Activated naive CD4-positive, alpha-beta T cell treated with anti-CD3 and anti-CD28 coated beads, Interleukin-2, amount 50 U/mL, for 16 hours (primary cell): ENCODE measurements at places on chromosomes 1 and 21.

GRCh38 chr1:228018125-228018398, 11.3 kb downstream of the WNT3A start:
- no peak for DNase-seq

GRCh38 chr1:244021427-244021826, 29.7 kb upstream of the ZBTB18 start:
- DNase-seq = no peak

DNA sequence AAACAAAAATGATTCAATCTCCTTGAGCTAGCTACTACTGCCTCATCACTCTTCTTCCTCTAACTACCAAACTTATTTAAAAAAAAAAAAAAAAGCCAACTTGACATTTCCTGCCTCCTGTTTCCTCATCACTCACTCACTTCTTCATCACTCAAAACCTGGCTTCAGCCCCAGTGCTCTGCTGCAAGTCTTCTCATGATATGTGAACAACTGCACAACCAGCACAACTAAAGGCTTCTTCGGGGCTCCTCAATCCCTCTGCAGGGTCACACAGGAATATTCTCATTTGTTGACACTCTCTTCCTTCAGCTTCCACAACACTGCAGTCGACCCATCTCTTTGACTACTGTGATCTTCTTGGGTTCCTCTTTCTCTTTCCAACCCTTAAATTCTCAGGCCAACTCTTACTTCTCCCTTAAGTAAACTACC, 7.6 kb downstream of the MTF1 start:
- no peak for DNase-seq

DNA sequence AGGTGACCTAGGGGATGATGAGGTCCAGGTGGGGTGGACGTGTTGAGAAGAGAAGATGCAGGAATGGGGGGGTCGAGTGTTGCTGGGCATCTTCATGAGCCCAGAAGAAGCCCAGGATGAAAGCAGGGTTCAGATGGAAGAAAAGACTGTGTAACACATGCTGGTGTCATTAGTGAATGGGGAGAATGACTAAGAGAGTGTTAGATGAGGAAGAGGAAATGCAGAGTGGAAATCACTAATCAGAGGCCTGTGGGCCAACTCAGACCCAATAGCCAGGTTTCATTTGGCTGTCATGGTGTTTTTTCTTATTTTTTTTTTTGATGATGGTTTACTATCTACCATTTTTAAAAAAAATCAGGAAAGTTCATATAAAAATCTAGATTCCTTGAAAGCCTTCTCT, 180.8 kb upstream of the CAMK1G start:
- DNase-seq = no peak

DNA sequence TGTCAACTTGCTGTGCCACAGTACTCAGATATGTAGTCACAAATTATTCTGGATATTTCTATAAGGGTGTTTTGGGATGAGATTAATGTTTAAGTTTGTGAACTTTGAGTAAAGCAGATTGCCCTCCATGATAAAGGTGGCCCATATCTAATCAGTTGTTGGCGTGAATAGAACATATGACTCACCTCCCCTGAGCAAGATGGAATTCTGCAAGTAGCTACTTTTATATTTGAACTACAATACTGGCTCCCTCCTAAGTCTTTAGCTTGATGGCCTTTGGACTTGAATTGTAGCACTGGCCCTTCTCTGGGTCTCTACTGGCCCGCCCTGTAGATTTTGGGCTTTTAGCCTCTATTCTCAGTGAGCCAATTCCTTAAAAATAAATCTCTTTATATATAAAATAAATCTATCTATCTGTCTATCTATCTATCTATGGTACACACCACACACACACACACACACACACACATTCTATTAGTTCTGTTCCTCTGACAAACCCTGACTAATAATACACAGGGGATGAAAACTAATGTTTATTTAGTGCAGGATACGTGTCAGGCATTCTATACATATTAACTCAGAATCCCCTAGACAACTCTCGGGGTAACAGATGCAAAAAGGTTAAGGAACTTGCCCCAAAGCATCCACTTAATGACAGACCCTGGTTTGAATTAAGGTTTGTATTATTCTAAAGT, 37.9 kb upstream of the PDC start:
- DNase-seq = no peak

DNA sequence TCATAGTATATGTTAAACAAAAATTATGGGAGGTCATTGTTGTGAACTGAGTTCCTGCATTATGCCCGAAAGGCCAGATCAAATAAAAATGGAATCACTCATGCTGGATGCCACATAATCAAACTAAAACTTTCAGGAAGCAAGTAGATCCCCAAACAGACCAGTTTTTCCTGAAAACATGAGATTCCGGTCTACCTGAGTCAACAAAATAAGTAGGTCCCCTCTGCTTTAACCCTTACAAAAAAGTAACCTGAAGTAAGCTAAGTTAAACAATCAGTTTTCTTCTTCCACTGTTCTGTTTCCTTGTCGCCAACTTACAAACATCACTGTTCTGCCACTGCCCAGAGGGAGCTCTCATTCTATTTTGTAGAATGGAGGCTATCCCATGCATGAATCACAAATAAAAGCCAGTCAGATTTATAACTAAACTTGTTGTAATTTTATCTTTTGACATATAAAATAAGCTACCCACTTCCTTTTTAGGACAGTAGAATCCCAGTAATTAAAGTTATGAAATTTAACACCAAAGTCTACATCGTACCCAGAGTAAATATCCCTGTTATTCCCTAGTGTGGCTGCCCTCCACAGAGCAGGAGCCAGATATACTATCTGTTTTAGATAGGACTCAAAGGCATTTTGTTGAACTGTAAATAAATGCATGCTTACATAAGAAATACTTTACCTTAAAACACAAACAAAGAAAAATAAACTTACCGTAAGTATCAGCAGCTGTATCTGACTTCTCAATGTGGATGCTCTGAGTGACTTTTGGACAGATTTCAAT, 149.4 kb downstream of the TIAM1 start:
- DNase-seq = no peak

GRCh38 chr1:37175666-37176215, 141.4 kb upstream of the GRIK3 start:
- no peak for DNase-seq

DNA sequence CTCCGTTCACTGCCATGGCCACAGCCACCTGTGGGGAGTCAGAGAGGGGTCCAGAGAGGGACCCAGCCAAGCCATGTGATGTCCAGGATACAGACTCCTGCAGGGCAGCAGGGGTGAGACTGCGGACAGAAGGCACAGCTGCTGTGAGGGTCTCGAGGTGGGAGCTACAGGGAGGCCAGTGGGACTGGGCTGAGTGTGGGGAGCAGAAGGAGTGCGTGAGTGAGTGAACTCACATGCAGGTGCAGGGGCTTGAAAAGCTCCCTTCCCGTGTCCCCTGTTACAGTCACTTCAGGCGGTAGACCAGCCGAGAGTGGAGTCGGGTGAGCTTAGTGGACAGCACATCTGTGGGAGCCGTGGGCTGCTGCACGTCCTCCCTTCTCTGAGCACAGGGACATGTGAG, 42.4 kb downstream of the S100B start:
- DNase-seq = no peak

DNA sequence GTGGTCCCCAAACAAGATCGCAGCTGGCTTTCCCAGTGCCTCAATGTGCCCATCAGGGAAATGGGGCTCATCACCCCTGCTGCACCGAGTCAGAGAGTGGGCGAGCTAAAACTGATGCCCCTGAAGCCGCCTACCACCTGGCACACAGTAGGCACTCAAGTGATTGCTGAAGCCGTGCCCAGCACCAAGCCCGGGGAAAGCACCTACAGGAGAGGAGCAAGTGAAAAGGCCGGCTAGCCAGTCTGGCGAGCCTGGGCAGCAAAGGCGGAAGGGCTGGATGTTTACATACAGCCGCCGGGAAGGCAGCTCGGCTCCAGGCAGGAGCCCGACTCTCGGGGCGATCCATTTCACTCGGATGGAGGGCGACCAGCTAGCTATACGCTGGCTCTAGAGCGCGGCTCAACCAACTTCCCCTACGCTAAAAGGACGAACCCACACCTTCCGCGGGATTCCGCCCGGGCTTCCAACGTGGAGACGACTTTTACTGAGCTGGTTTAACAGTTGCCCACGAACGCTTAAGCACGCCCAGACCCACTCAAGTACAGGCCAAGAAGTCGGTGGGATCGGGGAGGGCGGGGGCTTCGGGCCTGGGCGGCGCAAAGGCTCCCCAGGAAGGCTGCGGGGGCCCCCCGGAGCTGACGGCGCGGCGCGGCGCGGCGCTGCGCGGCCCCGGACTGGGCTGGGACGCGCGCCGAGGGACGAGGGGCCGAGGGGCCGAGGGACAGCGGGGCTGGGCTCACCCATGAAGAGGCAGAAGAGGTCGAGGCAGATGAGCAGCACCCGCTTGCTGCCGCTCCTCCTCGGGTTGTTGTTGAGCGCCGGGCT, 1.0 kb downstream of the PLPP3 start:
- DNase-seq = no peak

DNA sequence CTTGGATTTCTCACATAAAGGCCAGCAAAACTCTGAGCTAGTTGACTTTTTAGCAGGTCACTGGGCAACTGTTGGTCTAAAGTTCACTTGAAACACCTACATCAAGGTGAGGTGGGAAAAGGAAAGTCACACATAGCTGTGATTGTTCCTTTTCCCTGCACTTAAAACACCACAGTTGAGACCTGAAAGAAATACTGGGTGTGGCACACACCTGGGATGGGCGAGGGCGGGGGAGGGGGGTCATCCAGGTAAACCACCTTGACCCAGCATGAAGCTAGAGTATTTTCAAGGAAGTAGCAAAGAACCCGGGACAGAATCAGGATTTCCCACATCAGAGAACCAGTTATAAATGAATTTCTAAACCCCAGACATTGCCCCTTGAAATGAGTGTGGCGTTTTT, 26.4 kb downstream of the ZNF697 start:
- DNase-seq = no peak

- DNase-seq = no peak
These were observed 25.2 kb downstream of the NHLH2 start for GRCh38 chr1:115815694-115816093.

- no peak for DNase-seq
These were observed 5.4 kb downstream of the ARTN start for GRCh38 chr1:43938892-43939587.

- DNase-seq = no peak
These were observed 44.8 kb upstream of the ABCG1 start for GRCh38 chr21:42174173-42174572.

GRCh38 chr1:49651136-49651535, 372.6 kb downstream of the AGBL4 start:
- no peak for DNase-seq

GRCh38 chr1:34354367-34354766, 177.7 kb downstream of the C1orf94 start:
- DNase-seq = no peak
